Fibroblast of lung (primary cell): ENCODE measurements at places on chromosomes 5 and 9. TPM values are rescaled to one million over a fixed set of nuclear protein-coding genes. Genes with fewer than 3 reads are reported as not detected.

The IFNW1 gene
- not detected in 2 replicates for total RNA-seq

The GPR107 gene
- total RNA-seq: 19.8 and 27.6 TPM in 2 replicates

The ANKDD1B gene
- total RNA-seq: 0.51 and 0.66 TPM in 2 replicates

DNA sequence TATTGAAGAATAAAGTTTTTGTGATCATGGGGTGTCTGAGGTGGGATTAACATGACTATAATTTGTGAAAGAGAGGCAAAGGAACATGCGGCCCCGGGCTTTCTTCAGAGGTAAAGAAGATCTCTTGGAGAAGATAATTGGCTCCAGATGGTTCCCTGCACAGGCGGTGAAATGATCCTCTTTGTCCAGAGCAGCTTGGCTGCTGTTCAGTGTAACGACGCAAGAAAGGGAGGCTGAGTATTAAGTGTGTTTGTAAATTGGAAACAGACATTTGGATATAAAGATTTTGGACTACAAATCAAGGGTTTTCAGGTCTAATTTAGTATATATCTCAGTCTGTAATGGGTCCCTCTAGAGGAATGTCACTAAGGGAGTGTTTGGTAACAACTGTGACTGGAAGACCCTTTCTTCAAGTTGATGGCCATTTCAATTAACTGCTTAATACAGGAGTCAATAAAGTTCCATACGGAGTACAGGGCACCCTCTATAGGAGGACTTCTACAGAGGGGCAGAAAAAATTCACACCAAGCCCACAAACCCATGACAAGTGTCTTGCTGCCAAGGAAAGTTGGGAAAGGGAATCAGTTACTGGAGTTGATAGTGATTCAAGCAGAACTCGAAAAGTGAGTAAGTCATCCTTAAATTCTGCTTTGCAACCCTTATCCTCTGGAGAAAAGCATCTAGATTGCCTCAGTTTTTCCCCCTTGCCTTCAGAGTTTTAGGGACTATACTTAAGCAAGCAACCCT is 4.1 kb downstream of the EQTN start:
- no peaks in the 10 kb centered on the region for H3K4me1 ChIP-seq
- no peak overlapping the region for H3K27ac ChIP-seq
- no peaks in the 10 kb centered on the region for H3K27me3 ChIP-seq
- H3K4me3 ChIP-seq: no peak overlapping the region
- DNase-seq: peak; percentile 1

DNA sequence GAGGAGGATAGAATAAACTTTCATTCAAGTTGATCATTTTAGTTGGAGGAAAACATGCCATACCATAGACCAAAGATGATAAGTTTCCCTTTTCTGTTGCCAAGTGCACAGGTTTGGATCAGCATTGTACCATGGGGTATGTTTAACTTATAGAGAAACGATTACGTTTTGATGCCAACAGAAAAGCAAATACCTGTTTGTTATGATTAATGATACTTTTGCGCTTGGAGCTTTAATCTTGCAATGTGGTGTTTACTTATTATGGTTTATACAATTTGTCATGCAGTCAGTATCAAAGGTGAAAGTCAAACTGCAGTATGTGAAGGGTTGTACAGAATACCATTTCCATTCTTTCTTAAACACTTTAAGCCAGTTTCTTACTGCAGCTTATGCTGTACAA is 13.2 kb upstream of the ARHGEF28 start:
- H3K4me3 ChIP-seq: no peak overlapping the region
- no peaks in the 10 kb centered on the region for H3K27me3 ChIP-seq
- H3K4me1 ChIP-seq: no peaks in the 10 kb centered on the region
- H3K27ac ChIP-seq: no peak overlapping the region

- peaks cover 3% of the 10 kb centered on the region for H3K4me1 ChIP-seq
- no peaks in the 10 kb centered on the region for H3K36me3 ChIP-seq
- no peak overlapping the region for H3K4me3 ChIP-seq
- no peak for DNase-seq
These were observed 202.2 kb downstream of the GABBR2 start for GRCh38 chr9:98506422-98507054.

DNA sequence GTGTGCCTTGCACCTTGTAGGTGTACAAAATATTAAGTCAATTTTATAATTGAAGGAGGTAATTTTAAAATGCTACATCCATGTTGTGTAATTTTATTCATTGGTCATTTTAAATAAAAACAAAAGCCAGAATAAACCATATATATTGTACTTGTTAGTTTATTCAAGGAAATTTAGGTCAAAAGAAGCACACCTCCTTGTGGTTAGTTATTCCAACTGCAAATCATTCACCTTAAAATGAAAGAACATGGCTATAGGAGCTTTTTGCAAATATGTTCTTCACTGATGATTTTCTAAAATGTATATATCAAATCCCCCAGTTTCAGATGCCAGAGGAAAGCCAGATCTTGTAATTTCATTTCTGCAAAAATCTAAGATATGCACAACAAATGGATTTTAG is 5.4 kb upstream of the MOCS2 start:
- DNase-seq: no peak
- no peak overlapping the region for H3K27ac ChIP-seq

DNA sequence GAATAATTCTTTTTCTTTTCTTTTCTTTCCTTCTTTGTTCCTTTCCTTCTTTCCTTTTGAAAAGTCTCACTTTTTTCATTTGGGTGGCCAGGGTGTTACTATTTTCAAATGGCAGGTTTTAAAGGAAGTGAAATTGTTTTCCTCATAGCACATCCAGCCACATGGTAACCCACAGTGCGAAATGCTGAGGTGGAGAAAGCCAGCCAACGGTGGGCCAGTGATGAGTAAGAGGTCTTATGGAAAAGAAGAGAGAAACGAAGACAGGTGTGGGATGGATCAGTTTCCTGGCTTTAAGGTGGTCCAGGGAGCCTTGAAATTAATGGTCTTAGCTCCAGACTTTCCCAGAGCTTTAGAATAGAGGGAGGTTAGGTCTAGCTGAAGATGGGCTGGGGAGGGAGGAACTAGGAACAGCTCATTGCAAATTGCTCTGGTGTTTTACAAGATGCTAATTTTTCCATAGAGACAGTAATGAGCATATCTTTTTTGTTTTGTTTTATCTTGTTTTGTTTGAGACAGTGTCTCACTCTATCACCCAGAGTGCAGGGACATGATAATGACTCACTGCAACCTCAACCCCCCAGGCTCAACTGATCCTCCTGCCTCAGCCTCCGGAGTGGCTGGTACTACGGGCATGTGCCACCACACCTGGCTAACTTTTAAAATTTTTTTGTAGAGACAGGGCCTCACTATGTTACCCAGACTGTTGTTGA is 17.8 kb downstream of the ITK start:
- H3K4me3 ChIP-seq: no peak overlapping the region
- H3K36me3 ChIP-seq: no peaks in the 10 kb centered on the region
- no peak for DNase-seq
- no peaks in the 10 kb centered on the region for H3K4me1 ChIP-seq
- no peaks in the 10 kb centered on the region for H3K27me3 ChIP-seq

DNA sequence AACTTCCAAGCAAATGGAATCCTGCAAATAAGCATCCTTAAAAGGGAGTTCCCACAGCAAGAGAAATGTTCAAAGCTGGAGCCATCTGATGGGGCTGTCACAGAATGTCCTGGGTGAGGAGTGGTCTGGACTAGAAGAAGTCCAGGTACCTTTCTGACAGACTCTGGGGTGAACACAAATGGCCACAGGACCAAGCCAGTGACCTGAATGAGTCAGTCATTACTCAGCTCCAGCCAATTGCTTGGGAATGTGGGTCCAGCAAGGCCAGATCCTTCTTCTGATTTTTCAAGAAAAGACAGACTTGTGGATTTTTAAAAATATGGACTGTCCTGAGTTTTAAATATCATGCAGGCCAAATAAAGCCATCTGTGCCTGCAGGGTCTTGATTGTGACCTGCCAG is 30.1 kb downstream of the GALNT10 start:
- H3K4me1 ChIP-seq: peaks cover 14% of the 10 kb centered on the region
- peak overlapping the region; percentile 55 for H3K27ac ChIP-seq
- H3K36me3 ChIP-seq: no peaks in the 10 kb centered on the region

DNA sequence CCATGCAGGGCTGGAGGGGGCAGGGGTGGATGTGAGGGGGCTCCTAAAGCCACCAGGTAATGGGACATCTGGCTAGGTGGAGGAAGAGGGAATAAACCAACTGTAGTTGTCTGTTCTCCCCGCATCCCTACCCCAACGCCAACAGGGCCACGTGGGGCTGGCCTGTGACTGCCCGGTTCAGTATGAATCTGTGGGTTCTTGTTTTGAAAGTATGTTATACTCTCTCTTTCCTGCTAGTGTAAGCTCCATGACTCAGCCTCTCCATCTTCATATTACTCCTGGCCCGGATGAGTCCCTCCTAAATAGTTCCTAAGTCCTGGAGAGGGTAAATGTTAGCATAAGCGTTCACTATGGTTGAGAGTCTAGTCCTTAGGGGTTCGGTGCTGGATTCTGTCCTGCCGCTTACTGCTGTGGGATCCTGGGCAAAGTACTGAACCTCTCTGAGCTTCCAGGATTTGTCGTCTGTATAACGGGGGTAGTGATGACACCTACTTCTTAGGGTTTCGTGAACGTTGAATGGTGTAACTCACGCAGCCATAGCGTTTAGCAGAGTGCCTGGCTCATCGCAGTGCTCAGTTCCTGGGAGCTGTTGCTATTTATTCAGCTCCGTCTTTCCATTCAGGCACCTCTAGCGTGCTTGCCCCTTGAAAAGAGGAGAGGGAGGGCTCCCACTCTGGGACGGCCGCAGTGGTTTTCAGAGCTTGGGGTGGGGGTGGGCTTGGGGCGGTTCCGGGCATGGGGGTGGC is 28.8 kb downstream of the LHX2 start:
- no peak overlapping the region for H3K4me3 ChIP-seq
- no peaks in the 10 kb centered on the region for H3K36me3 ChIP-seq
- H3K27ac ChIP-seq: no peak overlapping the region
- peak; percentile 76 for DNase-seq
- H3K4me1 ChIP-seq: no peaks in the 10 kb centered on the region
